ENCODE measurements at places on chromosomes 6 and 20.

DNA sequence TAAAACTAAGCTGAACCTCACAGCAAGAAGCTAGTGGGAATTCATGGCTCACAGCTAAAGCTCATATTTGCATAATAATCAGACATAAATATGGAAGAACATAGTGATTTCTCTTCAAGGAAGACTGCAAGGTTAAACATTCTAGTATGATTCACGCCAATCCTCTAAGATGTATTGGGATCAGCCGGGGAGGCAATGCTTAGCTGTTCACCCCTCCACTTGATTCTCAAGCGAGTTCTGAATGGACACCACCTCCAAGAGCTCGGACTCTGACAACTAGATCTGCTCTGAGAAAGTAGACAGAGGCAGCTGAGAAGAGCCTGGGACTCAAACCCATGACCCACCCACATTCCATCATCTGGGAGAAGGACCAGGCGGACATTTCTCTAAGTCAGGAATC lies 118.4 kb upstream of the EDN1 start:
- no peak for DNase-seq

DNA sequence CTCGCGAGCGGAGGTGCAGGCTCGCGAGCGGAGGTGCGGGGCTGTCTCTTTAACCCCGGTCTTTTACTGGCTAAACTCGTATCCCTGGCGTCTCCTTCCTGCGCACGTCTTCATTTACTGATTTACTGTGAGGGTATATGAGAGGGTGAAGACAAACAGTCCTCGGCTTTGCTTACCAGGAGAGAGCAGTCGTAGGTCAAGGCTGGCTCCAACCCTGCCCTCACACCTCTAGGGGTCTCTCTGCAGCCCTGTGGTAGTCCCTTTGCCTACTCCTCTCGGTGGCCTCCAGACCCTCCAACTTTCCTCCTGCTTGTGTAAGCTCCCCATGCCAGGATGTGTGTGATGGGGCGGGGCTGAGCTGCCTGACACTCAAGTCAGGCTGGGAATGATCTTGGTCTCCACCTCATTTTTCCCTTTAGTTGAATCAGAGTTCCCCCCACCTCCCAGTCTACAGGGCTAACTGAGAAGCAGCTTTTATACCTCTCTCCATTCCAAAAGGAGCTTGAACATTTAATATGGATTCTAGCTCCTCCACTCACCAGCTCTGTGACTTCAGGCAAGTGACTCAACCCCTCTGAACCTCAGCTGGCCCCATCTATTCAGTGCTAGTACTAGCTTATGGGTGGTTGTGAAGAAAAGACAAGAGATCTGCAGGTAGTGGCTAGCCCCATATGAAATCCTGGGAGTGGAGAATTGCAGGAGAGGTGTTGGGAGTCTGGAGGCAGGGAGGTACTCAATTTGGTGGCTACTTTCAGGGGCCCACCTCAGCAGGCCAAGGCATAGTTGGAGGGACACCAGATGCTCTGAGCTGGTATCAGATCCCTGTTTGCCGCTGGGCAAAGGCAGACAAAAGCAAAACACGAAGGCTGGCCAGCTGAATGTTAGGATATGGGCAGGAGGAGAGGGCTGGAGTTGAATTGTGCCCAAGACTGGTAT lies 902 bp downstream of the SLC29A1 start:
- DNase-seq: peak; percentile 45

DNA sequence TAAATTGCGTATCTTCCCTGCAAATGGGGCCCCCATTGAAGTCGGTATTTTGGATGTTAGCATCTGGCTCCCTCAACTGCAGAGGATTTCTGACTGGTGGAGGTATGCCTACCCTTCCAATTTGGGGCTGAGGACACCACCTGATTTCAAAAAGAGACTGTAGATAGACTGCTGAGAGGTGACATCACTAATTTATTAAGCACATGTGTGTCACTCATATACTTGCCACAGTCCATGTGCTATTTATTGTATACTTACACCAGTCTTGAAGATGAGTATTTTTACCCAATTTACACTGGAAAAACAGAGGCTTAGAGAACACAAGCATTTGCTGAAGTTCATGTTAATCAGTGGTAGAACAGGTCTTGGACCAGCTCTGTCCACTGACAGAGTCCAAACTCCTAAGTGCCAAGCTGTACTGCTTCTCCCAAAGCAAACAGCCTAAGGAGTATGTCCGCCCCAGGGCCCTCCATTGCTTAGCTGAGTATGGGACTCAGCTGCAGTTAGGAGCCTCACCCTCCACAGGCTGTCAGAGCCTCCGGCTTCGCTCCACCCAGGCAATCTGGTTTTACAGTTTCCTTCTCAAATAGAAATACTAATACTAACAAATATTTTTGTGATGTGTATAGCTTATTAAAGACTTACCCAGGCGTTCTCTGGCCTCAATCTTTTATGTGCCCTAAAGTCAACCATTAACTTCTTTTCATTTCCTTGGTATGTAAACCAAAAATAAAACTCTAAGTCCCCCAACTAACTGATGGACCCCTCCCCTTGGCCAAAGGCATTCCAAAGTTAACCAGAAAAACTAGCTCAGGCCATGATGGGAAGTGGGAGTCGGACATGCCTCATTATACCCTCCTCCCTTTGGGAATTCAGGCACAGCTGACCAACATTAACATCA lies 17.5 kb downstream of the RIN2 start:
- DNase-seq: peak; percentile 59

GRCh38 chr6:68743099-68743498 lies 108.0 kb downstream of the ADGRB3 start:
- no peak for DNase-seq

DNA sequence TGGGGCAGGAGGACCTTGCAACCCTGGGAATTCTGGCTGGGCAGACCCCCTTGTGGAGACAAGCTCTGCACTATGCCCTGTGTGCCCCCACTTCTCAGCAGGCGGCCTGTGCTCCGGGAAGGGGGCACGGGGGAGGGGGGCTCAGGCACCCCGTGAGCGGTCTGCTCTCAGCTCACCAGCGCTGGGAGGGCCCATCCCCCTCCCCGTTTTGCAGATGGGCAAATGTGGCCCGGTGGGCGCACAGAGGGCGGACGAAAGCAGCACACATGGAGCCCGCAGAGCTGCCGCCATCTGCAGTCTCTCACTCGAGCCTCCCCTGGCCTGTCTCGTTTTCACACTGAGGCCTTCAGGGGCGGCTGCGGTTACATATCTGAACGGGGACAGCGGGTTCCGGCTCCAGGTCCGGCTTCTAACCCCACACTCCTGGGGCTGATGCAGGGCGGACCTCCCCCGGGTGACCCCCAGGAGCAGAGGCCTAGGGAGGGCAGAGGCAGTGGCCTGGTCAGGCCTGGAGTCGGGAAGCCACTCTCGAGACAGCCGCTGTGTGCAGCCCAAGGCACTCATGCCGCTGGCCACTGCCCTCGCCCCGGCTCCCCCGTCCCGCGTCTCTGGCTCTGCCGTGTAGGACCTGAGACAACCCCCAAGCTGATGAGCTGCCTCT lies 13.9 kb downstream of the CHRNA4 start:
- no peak for DNase-seq

- no peak for DNase-seq
These were observed 74.9 kb upstream of the SMLR1 start for GRCh38 chr6:130752267-130752666.
